ENCODE measurements at places on chromosomes 7 and 10. TPM values are rescaled to one million over a fixed set of nuclear protein-coding genes. Genes with fewer than 3 reads are reported as not detected.

DNA sequence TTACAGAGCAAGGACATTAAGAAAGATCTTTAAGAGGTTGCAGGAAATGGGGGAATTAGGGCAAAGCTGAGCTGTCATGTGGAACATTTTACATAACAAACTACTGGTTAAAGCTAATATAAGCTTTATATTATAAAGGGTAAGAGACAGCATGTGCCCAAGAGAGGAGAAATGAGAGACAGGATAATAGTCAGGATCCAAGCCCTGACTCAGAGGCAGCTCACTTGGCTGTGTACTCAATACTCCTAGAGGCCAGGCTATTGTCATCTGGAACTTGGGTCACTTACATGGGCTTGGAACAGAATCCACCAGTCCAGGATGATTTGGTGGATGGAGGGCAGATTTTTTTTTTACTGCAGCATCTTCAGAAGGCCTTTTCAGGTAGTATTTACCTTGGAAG, 418.6 kb upstream of the ZMIZ1 start:
- no peaks in the 10 kb centered on the region for H3K36me3 ChIP-seq
- H3K4me1 ChIP-seq: peaks cover 25% of the 10 kb centered on the region
- H3K27ac ChIP-seq: no peak overlapping the region
- DNase-seq: no peak
- no peak overlapping the region for H3K4me3 ChIP-seq

DNA sequence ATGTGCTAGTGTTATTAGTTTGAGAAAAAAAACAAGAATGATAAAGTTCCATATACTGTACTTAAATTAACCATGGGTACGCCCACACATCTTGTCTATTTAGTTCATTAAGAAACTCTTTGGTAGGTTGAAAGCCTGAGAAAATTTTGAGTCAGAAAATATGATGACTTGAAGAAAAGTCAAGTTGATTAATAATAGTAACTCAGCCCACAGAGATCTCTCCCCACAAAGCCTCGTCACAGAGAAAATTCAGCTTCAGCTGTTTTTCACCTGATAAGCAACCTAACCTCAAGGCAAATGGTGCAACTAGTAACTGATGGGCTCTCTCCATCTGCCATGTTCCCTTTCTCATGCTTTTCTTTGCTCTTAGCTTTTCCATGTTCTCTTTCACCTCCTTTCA, 1021.6 kb downstream of the GATA3 start:
- no peak overlapping the region for H3K4me3 ChIP-seq
- no peaks in the 10 kb centered on the region for H3K36me3 ChIP-seq
- no peaks in the 10 kb centered on the region for H3K27me3 ChIP-seq
- DNase-seq: no peak

DNA sequence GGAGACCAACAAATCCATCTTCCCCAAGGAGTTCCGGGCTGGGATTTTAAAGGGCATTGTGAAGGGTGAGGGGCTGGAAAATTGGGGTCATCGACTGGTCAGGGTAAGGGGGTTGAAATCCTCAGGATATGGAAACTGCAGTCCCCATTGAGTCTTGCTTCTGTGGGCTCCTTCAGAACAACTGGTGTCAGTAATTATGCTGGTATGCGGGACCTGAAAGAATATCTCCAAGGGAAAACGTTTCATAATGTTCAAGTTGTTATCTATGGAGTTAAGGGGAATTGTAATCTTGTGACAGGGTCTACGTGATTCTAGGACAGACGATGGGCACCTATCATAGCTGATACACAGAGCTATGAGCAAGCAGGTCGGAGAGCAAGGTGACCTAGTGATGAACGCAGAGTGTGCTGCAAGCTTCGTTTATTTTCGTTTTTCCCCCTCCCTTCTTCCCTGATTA, 494 bp upstream of the RHBDD2 start:
- no peak for DNase-seq
- peaks cover 6% of the 10 kb centered on the region for H3K36me3 ChIP-seq
- H3K27me3 ChIP-seq: no peaks in the 10 kb centered on the region
- H3K27ac ChIP-seq: peak overlapping the region; percentile 80
- peaks cover 21% of the 10 kb centered on the region for H3K4me1 ChIP-seq

FAM3C gene
- total RNA-seq: 85.0 TPM

PLXDC2 gene
- 1.9 TPM for total RNA-seq

- DNase-seq: no peak
- no peak overlapping the region for H3K4me3 ChIP-seq
- peaks cover 9% of the 10 kb centered on the region for H3K36me3 ChIP-seq
- H3K27ac ChIP-seq: no peak overlapping the region
- H3K27me3 ChIP-seq: no peaks in the 10 kb centered on the region
Observed at GRCh38 chr7:156759143-156759542, 118.6 kb downstream of the RNF32 start.

DNA sequence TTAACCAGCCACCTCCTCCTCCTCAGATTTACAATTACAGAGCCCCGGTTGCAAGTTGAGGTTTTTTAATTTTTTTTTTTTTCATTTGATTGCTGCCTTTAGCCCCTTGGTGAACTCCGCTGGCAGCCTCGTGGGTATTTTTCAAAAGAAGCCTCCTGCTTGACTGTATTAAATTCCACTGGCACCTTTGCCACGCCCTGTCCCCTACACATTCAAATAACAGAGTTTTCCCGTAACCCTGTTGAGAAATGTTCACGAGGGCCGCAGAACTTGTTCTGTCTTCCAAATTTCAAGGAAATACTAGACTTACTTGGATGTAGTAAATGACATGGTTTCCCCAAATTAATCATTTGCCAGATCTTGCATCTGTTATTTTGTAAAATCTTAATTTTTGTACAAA, 167.0 kb downstream of the ARID5B start:
- DNase-seq: no peak
- peaks cover 81% of the 10 kb centered on the region for H3K36me3 ChIP-seq
- H3K4me1 ChIP-seq: peaks cover 55% of the 10 kb centered on the region
- no peak overlapping the region for H3K4me3 ChIP-seq

PPP1R9A gene
- total RNA-seq: not detected

DNA sequence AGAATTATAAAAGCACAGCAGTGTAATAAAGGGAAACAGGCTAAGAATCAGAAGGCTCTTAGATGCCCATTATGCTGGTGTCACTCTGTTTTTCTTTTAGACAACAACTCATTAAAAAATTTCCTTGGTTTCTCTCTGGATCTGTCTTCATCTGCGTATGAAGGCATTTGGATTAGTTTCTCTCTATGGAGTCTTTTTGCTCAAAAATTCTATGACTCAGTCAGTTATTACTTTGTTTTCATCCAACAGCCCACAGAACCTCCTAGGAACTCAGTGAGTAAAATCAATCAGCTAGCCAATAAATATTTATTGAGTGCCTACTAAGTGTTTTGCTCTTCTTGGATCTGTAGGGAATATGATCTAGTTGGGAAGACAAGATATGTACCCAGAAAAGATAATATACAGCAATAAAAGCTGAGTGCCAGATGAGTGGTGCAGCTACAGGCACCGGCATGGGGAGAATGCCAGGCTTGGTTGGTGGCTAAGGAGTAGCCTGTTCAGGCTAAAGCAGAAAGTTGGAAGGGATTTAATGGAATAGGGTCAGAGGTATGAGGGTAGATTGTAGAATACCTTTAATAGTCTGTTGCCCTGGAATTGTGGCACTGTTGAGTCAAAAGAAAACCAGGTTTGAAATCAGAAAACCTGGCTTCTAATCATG, 156.2 kb downstream of the LRRC4 start:
- peak overlapping the region; percentile 27 for H3K4me3 ChIP-seq
- no peaks in the 10 kb centered on the region for H3K36me3 ChIP-seq
- no peak overlapping the region for H3K27ac ChIP-seq

GRCh38 chr10:86164960-86165630, 201.5 kb downstream of the GRID1 start:
- H3K27me3 ChIP-seq: no peaks in the 10 kb centered on the region
- H3K36me3 ChIP-seq: no peaks in the 10 kb centered on the region
- no peak overlapping the region for H3K4me3 ChIP-seq
- no peaks in the 10 kb centered on the region for H3K4me1 ChIP-seq
- DNase-seq: no peak

- peaks cover 44% of the 10 kb centered on the region for H3K27me3 ChIP-seq
- H3K4me1 ChIP-seq: peaks cover under 1% of the 10 kb centered on the region
- no peaks in the 10 kb centered on the region for H3K36me3 ChIP-seq
- no peak for DNase-seq
- H3K27ac ChIP-seq: no peak overlapping the region
Observed at GRCh38 chr10:97190450-97190849, 4.7 kb upstream of the SLIT1 start.

- no peaks in the 10 kb centered on the region for H3K36me3 ChIP-seq
- no peak overlapping the region for H3K4me3 ChIP-seq
- peak overlapping the region; percentile 56 for H3K27ac ChIP-seq
- H3K27me3 ChIP-seq: no peaks in the 10 kb centered on the region
Observed at GRCh38 chr10:110311357-110311949, 6.7 kb upstream of the SMNDC1 start.

LRRD1 gene
- total RNA-seq: not detected

Measured in HFFc6 (cell line).